ENCODE measurements at places on chromosomes 16 and 17. TPM values are rescaled to one million over a fixed set of nuclear protein-coding genes. Genes with fewer than 3 reads are reported as not detected.
A peak's percentile ranks its signal among the peaks of the same experiment; 100 is the strongest.

- no peak for DNase-seq
Measured at GRCh38 chr16:24463196-24463945, 76.0 kb upstream of the RBBP6 start.

- DNase-seq = no peak
Measured at GRCh38 chr17:82353484-82353883, 5.6 kb upstream of the TEX19 start.

The DCXR gene
- 87.9 TPM for total RNA-seq

- DNase-seq = no peak
Measured at GRCh38 chr17:62064791-62065563, at the start of gene MED13. MED13 (minus strand) TSS chr17:62065278; CDS start chr17:62065205, 73 bp downstream.

GRCh38 chr17:68085771-68086381, 50.3 kb downstream of the KPNA2 start:
- no peak for DNase-seq

GRCh38 chr17:42744283-42744805, 496 bp downstream of the EZH1 start:
- peak; percentile 47 for DNase-seq

DNA sequence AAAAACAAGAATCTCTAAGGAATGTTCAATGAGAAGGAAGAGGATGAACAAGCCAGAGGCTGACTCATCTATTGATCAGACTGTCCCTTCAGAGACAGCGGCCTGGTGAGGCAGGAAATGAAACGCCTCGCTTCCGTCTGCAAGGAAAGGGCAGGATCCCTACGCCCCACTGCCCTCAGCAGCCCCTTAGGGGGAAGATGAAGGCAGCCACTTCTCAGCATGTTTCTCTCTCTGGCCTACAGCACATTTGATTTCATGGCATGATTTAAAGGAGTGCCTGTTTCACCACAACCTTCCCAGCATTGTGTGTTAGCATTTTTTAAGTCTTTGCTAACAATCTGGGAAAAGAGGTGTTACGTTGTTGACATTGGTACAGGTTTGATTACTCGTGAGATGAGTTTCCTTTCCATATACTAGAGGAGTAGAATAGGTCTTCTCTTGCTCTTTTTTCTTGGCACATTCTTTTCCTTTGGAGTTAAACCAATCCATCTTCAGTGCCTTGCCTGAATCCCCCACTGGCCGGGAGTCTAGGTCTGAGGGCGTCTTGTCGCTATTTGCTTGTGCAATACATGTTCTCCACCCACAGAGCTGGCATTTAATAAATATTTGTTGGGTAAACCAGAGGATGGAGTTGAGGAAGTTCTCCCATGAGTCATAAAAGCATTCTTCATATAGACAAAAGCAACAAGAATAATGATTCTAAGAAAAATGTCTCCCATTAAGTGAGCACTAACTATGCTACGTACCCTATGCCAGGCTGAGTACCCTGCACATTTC, 47.4 kb downstream of the RBFOX3 start:
- DNase-seq = peak; percentile 15

DNA sequence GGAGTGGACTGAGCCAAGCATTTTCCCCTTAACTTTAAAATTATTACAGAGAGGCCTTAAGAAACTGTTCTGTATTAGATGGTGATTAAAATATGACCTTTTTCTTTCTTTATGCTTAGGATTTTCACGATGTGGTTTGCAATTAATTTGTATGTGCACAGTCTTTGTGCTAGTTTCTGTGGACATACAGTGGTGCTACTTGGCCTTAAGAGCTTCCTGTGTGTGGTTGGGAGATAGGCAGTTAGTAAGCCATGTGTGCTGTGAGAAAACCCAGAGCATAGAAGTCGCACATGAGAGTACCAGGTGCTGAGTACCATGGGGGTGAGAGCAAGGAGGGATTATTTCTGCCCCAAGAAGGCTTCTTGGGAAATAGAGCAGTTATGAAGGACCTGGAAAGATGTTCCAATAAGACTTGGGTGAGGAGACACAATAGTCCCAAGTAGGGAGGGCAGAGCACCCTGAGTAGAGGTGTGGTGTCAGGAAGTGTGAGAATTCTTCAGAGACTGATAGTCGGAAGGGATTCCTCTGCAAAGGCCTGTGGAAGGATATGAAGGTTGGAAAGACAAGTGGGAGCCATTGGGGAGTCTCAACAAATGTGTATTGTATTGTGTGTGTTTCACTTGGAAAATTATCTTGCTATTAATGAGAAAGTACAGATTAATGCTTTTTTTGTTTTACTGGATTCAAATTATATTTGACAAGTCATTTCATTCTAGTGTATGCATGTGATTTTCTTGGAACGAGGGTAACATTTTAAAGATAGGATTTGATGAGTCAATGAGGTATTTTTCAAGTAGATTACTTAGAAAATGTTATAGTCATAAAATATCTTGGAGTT, 239.9 kb downstream of the PRKCA start:
- DNase-seq = no peak

The CA5A gene
- total RNA-seq = not detected

DNA sequence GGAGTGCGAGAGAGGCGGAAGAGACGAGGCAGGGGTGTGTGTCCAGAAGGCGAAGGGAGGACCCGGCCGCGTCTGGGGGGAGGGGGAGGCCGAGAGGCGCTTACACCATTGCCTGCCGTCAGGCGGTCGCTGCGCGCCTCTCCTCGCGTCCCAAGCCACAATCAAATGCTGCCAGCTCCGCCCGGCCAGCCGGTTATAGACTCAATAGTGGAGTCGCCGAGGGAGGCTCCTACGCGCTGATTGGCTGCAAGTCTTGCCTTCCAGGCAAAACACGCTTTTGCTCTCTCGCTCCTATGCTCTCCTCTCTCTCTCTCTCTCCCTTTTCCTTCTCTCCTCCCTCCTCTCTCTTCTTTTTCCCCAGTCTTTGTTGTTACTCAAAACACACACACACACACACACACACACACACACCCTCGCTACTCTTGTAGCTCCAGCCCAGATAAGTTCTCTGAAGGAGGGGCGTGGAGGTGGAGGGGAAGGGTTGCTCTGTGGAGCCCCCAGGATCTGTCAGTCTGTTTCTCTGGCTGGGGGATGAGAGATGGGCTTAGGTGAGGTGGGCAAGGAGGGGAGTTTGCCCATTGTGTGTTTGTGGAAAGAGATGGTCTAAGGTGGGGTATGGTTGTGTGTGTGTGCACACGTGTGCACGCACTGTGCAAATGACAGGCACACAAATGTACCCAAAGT, at the start of gene DLX3:
TSS of gene DLX3 (minus strand) at position 170 of the 684 bp plus-strand sequence. CDS start 226 bp downstream, outside the sequence.
- peak; percentile 68 for DNase-seq

The BIRC5 gene
- 3.1 TPM for total RNA-seq

DNA sequence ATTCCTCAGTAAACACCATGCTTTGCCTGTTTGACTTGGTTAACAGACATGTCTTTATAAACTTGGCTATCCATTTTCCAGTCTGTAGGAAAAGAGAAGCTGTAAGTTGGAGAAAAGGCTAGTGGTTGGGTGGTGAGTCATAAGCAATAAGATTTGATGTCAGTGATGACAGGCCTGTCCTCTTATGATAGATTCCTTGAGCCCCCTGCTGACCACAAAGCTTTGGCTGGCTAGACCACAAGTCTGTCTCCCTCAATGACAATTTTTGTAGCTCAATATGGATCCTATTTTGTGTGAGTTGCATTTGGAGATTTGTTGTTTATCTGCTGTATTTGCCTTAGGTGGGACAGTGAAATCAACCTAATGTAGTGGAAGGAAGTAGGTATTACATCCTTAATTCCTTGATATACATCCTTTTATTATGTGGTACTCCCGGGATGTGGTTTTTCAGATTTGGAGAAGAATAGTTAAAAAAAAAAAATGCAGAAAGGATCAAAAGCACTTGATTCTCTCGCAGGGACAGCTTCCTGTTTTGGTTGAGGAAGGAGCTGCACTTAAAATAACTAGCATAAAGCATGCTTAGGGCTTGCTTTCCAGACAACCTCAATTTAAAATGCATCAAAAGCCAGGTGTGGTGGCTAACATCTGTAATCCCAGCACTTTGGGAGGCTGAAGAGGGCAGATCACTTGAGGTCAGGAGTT, 67.4 kb downstream of the SIAH1 start:
- DNase-seq = peak; percentile 48

The CBX2 gene
- 1.1 TPM for total RNA-seq

- DNase-seq = no peak
Measured at GRCh38 chr16:23024044-23024443, 125.2 kb downstream of the USP31 start.

The OSGIN1 gene
- total RNA-seq = 1.8 TPM

- DNase-seq = no peak
Measured at GRCh38 chr16:66442502-66443268, 15.6 kb downstream of the BEAN1 start.

DNA sequence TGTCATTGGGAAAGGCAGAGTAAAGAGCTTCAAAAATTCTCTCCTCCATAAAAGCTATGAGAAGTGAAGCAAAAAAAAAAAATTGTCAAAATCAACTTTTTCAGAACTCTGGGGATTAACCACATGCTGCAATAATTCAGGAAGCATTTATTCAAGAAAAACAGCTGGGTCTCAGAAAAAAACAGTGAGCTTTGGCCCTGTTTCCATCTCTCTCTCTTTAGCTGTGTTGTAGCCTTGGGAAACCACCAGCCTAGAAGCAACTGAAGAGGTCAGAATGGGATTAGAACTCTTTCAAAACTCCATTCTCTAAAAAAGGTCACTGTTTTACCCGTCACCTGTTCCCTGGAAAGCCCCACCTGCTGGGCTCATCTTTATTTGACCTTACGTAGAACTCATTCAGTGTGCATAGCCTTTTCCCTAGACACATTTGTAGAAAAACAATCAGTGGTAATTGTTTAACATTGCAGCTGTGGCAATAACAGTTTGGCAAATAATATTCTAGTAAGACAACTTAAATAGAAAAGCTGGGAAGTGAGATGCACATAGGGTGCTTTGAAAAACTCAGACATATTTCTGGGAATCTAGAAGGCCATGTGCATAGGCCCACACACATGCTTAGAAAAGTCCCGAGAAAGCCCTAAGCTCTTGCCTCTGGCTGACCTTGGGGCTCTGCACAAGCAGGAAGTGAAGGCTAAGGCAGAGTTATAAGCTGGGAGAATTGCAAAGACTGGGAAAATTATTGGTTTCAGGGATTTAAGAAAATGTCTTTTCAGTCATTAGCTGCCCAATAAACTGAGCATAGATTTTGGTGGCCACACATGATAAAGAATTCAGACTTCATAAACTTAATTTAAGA, 18.0 kb downstream of the SLC5A11 start:
- DNase-seq = no peak

The PRDM7 gene
- not detected for total RNA-seq

- DNase-seq = no peak
Measured at GRCh38 chr17:18970582-18971480, 18.9 kb downstream of the SLC5A10 start.

The MYH13 gene
- total RNA-seq = not detected

DNA sequence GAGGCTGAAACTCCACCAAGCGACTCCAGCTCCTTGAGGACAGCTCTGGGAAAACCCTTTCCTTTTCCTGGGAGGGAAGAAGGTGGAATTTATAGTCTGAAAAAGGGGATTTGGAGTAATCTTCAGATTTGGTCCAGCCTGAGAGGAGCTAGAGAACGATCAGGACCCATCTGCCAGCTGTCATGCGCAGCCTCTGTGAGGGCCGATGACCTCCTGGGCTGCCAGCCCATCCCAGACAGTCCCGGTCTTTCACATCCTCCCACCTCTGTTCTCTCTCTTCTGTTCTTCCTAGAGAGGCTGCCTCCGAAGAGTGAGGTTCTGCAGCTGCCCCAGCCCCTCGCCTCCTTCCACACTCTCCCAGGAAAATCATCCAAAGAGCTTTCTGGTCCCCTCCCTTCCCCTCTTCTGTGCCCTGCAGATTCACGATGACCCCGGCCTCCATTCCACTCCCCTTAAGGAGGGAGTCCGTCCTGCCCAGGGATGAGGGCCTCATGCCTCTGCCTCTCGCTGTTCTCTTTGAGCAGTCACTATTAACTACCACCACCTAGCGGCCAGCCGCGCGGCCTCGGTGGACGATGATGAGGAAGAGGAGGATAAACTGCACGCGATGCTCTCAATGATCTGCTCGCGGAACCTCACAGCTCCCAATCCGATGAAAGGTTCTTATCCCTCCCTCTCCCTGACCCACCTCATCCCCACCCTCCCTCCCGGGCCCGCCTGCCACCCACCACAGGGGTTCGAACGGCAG, 29.6 kb downstream of the SGSM2 start:
- DNase-seq = no peak

The CYB561 gene
- 30.5 TPM for total RNA-seq

GRCh38 chr17:66945147-66945835, 19.2 kb upstream of the CACNG4 start:
- no peak for DNase-seq

DNA sequence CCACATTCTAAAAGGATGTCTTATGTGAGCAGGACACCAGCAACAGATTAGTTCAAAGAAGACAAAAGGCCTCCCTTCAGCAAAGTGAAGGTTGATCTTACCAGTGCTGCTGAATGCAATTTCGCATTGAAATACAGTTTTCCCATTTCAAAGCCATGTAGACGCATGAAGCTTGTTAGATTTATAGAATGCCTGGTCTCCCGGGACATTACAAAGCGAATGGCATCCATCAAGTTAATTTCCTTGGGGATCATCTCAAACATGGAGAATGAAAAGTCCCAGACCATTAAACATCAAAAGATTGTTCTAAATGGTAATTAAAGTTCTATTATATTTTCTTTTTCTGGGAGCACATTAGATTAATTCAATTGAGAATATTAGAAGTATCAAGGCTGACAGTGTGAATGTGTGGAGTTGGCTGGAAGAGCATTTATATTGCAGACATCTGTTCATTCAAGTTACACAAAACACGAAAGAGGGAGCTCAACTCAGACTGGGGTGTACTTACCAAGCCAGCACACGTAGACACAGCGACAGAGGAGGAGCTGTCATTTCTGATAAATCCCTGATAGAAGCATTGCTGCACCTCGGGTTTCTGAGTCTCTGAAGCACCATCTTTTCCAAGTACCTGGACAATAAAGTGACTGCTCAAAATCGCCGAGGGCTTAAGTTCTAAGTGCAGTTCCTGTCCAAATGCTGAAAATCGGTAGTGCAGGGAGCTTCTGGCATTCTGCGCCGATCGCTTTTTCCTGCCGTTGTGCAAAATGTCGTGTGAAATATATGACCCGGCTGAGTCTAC, 3.8 kb downstream of the ADAMTS18 start:
- DNase-seq = no peak

The CRYM gene
- total RNA-seq = 1.2 TPM

GRCh38 chr17:39738983-39739884, 1.5 kb downstream of the GRB7 start:
- peak; percentile 79 for DNase-seq

DNA sequence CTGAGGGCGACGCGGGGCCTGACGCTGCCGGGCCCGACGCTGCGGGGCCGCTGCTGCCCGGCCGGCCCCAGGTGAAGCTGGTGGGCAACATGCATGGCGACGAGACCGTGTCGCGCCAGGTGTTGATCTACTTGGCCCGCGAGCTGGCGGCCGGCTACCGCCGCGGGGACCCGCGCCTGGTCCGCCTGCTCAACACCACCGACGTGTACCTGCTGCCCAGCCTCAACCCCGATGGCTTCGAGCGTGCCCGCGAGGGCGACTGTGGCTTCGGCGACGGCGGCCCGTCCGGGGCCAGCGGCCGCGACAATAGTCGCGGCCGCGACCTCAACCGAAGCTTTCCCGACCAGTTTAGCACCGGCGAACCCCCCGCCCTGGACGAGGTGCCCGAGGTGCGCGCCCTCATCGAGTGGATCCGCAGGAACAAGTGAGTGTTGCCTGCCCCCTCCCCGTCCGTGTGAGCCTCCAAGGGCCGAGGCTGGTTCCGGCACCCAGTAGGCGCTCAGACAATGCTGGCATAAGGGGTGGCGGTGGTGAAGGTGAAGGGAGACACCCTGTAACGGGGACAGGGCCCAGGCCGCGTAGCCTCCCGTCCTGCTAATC, 676 bp downstream of the CPD start:
- no peak for DNase-seq
